ENCODE measurements at places on chromosomes 2 and 18.
A peak's percentile ranks its signal among the peaks of the same experiment; 100 is the strongest.

GRCh38 chr18:33749834-33750233 lies 171.8 kb downstream of the ASXL3 start:
- DNase-seq: no peak

DNA sequence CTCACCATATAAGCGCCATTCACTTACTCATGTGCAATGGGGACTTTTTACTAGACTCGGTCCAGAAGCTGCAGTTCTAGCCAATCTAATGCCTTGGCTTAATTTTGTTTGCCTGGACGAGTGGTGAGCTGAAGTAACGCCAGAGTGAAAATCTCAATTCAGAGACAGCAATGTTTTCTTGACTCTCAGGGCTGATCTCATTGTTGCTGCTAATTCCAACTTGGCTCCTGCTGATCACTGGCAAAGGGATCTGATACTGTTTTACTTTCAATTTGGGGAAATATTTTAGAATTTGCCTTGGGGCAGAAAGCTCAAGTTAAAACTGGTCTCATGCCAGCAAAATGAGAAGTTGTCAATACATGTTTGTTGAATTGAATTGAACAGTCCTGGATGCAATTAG lies 906.6 kb upstream of the CDH2 start:
- DNase-seq: no peak

- no peak for DNase-seq
These were observed 9.3 kb downstream of the RHOB start for GRCh38 chr2:20456116-20456571.

GRCh38 chr2:60707750-60708371 lies 48.2 kb upstream of the PAPOLG start:
- peak; percentile 7 for DNase-seq

DNA sequence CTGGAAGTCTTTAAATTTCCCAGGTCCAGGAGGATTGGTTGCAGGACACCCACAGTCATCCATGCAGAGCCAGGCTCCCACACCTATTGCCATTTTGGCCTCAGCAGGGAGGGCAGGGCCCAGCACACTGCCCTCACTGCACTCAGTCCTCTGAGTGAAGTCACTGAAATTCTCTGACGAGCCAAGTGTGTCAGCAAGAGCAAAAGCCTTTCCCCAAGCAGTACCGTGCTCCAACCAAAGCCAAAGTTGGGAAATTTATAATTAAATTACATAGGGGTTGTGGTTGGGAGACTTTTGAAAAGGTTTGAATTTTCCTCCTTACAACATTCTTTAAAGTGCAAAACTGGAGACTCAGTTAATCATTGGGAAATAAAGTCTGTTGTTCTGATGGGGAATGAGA lies 98.5 kb upstream of the CD226 start:
- DNase-seq: peak; percentile 58

- peak; percentile 18 for DNase-seq
These were observed 1.5 kb downstream of the EPB41L5 start for GRCh38 chr2:120014226-120014980.

- DNase-seq: no peak
These were observed 1.2 kb downstream of the ANKMY1 start for GRCh38 chr2:240556553-240557100.

- no peak for DNase-seq
These were observed 687.7 kb downstream of the ARHGAP15 start for GRCh38 chr2:143816916-143817315.

DNA sequence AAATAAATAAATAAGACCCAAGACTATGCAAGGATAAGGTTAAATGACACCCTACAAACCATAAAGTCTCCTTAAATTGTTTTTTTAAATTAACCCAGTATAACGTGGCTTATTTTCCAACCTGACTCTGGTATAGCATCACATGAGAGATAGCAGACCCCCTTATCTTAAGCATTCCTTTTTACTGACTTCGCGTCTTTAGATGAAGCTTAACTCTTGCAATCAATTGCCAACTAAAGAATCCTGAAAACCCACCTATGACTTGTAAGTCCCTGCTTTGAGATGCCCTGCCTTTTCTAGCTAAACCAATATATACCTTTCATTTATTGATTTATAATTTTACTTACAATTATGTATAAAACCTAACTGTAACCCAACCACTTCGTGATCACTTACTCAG lies 57.1 kb upstream of the RAB12 start:
- peak; percentile 38 for DNase-seq

DNA sequence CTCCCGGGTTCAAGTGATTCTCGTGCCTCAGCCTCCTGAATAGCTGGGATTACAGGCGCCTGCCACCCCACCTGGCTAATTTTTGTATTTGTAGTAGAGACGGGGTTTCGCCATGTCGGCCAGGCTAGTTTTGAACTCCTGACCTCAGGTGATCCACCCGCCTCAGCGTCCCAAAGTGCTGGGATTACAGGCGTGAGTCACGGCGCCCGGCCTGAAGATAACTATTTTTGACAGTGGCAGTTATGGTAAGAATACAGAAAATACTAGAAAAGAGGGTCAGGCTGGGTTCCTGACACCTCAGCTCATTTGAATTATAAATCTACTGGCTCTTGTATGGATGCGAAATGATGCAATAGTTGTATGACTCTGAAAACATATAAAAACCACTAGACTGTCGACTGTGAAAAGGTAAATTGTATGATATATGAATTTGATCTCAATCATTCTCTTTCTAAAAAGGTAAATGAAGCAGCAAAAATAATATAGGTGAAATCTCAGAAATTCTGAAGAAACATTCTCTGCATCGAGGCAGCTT lies 11.1 kb upstream of the DGKD start:
- DNase-seq: no peak

DNA sequence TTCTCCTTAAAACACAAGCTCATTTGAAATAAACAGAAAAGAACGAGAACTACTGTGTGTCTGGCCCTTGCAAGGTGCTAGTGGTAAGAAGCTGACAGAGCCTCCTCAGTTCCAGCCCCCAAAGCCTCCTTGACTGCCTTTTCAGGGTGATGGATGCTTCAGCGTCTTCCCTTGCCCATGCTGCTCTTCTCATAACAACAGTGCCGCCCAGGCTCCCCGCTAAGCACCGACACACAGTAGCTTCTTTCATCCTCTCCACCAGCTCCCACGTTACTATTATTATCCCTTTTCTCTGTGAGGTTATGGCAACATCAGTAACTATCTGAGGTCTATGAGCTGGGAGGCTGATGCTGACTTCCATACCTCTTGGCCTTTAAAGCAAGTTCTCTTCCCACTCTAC lies 418.6 kb downstream of the TSN start:
- no peak for DNase-seq

- no peak for DNase-seq
These were observed 173.3 kb upstream of the PIEZO2 start for GRCh38 chr18:11322716-11323115.

GRCh38 chr2:172293952-172294351 lies 133.4 kb upstream of the ITGA6 start:
- DNase-seq: no peak

GRCh38 chr2:109474319-109474825 lies 139.4 kb downstream of the SEPTIN10 start:
- no peak for DNase-seq

DNA sequence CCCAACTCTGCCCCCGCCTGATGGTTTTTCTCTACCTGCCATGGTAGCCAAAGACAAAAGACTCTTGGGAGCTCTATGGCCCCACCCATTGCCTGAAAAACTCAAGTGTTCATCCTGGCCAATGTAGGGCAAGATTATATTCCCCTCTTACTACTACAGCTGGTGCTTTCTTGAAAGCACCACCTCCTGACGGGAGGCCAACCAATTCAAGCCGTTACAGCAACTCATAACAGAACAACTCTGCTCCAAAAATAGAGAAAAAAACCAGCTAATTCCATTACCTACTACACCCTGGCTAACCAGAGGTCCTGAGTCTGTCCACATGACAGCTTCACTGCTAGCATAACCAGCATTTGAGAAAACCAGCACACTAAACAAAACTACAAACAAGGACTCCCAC lies 127.5 kb upstream of the GAREM1 start:
- DNase-seq: no peak

DNA sequence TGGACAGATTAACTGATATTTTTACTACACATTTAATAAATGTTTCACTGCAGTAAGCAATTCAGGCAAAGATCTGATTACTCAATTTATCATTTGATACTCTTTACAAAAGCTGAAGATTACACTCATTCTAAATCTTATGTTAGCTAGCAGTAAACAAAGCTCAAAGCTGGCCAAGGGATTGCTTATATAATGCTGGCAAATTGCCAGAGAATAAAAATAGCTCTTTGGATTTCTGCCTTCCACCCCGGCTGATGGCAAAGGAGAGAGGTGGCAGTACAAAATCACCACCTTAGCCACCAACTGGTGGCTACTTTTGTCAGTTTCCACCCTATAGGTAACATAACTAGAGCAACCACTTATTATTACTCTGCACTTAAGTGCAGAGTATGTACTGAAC lies 320.5 kb downstream of the FSIP2 start:
- no peak for DNase-seq

DNA sequence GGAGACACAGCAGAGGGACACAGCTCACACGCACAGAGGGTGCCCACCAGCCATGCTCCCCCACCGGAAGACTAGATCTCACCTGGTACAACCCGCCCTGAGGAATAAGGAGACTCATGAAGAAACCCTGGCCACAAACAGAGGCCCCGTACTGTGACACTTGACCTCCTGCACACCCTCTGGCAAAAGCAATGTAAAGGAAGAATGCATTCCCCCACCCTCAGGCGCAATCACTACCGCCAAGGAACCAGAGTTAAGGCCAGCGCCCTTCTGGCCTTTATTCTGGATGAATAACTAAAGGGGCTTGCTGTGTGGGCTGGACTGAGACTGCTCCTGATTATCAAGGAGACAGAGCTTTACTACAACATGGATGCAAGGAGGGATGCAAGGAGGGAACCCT lies 509.2 kb upstream of the SPHKAP start:
- DNase-seq: no peak

DNA sequence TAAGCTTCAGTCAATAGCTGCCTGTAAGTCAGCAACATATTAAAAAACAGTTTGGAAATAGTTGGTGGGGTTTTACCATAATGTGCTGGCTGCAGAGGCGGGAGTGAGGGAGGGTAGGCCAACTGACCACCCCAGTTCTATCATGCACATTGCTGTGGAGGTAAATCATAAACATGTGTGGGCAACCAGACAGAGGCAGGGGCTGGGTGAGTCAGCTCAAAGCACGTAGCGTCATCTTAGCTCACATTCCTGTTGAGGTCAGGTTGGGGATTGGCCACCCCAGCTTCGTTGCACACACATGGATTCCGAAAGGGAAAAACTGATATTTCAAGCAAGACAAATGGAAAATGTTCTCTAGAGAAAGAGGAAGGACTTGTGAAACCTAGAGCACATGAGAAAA lies 19.5 kb downstream of the GPR45 start:
- peak; percentile 99 for DNase-seq

DNA sequence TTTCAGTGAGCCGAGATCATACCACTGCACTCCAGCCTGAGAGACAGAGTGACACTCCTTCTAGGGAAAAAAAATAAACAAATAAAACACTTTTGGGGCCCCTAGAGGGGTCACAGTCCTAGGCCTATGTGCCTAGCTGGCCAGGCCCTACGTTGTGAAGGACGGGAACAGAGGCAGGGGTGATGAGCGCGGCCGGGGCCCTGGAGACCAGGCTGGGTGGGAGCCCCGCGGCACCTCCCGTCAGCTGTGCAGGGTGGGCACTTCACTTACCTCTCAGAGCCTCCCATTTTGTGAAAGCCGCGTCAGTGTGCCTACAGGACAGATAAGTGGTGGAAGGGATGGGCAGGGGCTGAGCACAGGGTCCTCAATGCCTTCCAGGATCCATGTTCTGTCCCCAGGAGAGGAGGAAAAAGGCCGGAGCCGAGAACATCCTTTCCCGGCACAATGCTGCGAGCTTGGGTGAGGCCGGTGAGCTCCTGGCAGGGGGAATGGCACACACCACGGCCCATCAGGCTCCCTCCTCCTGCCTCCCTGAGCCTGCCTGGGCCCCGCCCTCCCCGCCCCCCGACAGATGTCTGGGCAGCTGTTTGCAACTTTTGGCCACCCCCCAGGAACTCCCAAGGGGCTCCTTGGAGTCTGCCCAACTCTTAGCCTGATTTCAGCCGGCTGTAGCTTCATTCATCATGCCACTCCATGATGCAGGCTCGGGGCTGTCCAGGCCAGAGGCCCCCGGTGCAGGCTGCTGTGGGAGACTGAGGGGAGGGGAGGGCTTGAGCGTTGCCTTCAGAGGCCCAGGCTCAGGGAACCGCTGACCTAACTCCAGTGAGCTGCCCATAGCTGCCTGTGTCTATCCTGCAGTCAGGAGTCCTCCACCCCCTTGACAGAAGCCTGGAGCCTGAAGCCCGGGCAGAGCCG lies 196.5 kb downstream of the TFCP2L1 start:
- DNase-seq: no peak

DNA sequence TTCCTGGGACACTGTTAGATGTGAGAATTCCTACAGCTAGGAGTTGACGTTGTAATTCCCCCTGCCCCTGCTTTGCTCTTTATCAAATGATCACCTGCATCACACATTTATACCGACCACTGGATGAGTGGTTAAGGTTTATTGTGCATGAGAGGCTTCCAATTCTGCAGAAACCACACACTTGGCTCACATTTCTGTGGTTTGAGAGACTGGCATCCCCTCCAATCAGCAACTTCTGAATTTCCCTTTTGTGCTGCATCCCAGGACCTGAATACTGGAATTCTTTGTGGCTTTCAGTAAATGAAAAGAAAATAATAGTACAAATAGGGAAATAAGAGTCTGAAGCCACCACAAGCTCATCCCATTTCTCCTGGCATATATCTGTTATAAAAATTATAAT lies 628.7 kb upstream of the PIK3C3 start:
- DNase-seq: peak; percentile 96

DNA sequence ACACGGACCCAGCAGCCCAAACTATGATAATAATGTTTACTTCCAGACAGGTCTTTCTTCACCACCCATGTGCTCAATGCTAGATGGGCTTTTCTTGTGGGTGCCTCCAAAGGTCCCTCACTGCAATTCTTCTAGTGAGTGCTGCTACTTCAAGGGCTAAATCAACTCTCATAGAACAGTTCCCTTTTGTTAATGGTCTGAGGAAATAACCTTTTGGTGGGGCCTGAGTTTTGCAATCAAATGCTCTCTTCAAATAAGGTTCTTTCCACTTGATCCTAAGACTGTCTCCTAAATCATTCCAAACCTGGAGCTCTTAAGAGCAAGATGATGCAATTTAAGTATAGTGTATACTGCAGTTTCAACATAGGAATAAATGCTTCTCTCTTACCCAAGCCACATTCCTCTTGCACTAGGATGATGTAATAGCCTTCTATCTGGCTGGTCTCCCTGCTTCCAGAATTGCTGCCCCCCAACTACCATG lies 6.0 kb downstream of the NEMP2 start:
- DNase-seq: peak; percentile 53

- no peak for DNase-seq
These were observed 20.8 kb upstream of the SCLY start for GRCh38 chr2:238039985-238040384.
